ENCODE measurements at places on chromosomes 2 and 18. TPM values are rescaled to one million over a fixed set of nuclear protein-coding genes. Genes with fewer than 3 reads are reported as not detected.

DNA sequence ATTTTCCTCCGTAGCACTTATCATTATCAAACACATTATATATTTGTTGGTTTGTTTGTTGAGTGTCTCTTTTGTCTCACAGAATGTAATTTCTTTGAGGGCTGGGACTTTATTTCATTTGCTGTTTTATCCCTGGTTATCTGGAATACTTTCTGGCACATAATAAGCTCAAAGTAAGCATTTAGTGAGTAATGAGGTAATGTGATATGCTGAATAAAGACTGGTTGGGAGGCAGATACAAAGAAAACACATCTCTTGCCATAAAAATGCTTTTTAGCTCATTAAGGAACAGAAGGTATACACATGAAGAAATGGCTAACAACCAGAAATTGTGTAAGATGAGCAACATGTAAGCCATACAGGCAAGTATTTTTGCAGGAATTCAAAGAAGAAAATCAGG is 1411.8 kb downstream of the LRP1B start:
- DNase-seq: no peak

DNA sequence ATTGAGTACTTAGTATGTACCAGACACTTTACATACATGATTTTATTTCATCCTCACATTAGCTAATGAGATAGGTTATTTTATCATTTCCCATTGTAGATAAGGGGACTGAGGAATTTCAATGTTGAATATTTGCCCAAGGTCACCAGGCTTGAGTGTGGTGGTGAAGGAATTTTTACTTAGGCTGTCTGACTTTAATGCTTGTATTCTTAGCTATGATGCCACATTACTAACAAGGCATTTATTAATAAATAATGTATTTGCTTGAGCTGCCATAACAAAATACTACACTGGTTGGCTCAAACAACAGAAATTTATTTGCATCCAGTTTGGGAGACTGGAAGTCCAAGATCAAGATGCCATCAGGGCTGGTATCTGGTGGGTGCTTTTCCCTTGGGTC is 250.9 kb downstream of the GPD2 start:
- DNase-seq: no peak

The FBXO36 gene
- 6.2 TPM for total RNA-seq

The AUP1 gene
- total RNA-seq: 40.4 TPM

DNA sequence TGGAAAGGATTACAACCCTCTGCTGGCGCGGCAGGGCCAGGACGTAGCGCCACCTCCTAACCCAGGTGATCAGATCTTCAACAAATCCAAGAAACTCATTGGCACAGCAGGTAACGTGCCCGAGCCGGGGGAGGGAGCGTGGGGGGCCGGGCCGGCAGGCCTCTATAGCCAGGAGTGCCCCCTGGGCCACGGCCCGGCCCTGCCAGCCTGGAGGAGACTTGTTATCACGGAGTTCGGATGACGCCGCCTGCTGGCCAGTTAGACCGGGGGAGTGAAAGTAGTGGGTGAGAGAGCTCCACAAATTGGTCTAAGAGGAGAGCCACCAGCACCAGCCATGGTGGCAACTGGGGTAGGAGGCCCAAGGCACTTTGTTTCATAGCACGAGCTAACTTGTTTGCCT is 8.6 kb upstream of the TMEM214 start:
- DNase-seq: no peak

The NMUR1 gene
- not detected for total RNA-seq

GRCh38 chr2:156532989-156533388 is 96.8 kb downstream of the GPD2 start:
- DNase-seq: no peak

DNA sequence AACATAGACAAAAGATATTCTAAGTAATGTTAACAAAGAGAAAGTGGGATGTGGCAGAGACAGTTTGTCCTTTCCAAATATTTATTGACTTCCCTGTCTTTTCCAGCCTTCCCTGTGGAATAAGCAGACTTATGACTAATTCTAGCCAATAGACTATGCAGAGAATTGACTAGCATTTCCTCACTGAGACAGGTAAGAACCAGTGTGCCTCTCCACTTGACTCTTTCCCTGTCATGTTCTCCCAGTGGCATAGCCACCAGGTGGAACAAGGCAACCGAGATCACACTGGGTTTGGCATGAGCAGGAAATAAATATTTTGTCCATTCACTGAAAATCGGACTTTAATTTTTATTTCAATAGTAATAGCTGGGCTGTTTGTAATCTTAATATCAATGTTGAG is 168.1 kb upstream of the CTAGE1 start:
- no peak for DNase-seq

DNA sequence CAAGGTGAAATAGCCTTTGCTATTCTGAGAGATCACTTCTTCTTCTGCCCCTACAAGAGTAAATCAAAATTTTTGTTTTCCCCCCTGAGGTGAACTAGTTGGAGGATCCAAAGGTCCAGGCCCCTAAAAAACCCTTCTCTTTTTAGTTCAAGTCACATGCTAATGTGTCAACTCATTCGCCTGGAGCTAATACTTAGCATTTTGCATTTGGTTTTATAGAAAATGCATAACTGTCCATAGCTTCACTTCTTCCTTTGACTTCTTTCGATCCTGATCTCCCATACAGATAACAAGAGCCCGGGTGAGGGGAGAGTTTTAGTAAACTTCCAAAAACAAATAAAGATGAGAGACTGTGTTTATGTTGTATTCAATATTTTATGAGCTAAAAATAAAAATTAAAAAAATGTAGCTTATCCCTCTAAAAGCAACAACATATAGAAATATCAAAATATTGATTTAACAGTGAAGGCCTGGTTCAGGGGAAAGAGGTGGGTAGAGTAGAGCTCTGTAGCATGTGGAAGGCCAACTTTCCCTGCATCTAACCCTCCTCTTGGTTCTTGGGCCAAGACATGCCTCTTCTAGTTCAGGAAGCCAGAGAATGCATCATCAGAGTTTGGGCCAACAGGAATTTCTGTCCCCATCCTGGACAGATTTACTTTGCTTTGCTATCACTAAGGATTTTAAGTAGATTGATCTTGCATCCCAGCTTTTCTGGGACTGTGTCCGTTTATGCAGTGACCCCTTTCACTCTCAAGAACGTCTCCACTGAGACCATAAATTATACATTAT is 333.8 kb downstream of the ALK start:
- DNase-seq: no peak

The SPR gene
- 1.2 TPM for total RNA-seq

The NCKAP1 gene
- 244 TPM for total RNA-seq

The DYSF gene
- total RNA-seq: 0.47 TPM

- no peak for DNase-seq
These were observed 289.9 kb downstream of the LRRTM1 start for GRCh38 chr2:80014637-80015036.

DNA sequence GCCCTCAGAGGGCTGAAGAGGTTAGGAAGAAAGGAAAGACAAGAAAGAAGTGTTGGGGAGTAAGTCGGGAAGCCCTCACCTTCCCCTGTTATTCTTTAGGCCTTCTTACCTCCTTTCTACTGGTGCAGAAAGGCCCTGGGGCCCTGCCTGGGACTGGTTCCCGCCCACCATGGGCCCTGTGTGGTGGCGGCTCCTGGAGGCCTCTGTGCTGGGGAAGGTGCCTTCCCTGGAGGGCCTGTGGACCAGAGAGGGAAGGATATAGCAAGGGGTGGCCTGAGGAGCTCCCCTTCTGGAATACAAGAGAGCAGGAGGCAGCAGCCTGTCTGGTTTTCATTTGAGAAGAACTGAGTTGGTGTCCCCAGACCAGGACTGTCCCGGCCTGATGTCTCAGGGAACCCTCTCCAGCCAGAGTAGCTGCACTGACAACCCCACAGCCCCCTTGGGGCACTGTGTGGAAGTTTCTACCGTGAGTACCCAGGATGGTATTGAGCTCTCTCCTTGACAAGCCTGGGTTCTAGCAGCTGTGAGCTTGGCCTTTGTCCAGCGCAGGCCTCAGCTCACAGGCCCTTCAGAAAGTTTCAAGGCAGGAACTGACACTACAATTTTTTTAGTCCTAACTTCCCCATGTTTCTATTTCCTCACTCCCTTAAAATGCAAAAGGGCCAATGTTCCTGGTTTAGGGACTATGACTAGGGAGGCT is 47.1 kb downstream of the EFR3B start:
- no peak for DNase-seq

GRCh38 chr18:66599190-66599589 is 4.7 kb downstream of the CDH19 start:
- DNase-seq: no peak

GRCh38 chr2:60560734-60561644 is 7.5 kb upstream of the BCL11A start:
- DNase-seq: no peak

- DNase-seq: no peak
These were observed 144.2 kb upstream of the CDH7 start for GRCh38 chr18:65606551-65607130.

DNA sequence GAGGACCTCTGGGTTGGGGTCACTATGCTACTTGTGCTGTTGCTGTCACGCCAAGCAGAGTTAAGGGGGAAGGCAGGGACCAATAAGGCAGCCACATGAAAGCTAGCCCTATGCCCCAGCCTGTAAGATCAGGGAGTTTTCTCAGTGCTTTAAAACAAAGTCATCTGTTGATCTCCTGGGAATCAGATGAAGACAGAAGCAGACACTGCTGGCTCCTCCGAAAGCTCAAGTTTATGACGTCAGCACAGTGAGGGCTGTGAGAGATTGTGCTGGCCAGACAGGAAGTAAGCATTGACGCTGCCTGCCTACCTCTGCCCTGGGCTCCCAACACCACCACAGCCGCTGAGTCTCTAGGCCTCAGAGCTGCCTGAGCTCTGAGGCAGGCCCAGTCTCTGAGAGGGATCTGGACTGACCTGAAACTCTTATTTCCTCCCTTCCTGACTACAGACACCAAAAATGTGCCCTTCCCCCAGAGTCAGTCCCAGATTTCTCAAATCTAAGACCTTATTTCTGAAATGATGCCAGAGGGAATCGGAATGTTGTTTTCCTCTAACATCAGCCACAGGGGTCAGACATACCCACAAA is 118.1 kb upstream of the EPAS1 start:
- no peak for DNase-seq

DNA sequence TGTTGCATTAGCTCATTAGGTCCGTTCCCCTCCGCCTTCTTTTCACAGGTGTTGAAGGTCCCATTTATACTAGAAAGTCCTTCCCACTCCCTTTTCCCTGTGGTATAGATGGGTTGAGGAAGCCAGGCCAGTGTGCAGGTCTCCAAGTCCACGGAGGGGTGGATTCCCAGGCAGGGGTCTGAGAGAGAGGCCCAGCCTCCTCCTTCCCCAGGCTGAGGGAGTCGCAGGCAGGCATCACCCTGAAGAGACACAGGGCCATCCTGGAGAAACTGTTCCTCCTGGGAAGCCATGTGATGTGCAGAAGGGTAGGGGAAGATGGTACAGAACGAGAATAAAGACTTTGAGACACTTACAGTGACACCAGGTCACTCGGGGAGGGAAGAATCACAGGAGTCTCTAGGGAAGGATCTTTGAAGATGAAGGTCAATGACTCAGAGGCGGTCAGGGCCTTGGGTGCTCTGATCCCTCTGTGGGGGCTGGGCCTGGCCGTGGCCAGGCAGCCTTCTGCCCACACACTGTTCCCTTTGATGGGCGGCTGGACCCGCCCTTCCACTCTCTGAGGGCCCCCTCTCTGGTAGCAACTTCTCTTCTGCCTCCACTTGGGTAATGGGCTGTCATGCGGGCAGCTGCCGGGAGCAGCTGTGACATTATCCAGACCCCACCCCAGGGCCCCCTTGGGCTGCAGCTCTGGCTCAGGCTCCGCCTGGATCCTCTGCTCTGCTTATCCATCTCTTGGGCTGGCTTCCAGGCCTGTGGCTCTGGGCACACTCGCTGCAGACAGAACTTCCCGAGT is 45.1 kb downstream of the RHOB start:
- DNase-seq: no peak
